Fibroblast of skin of back (primary cell): ENCODE measurements at places on chromosomes 4 and X.
A peak's percentile ranks its signal among the peaks of the same experiment; 100 is the strongest.

GRCh38 chr4:15805583-15806517 is 27.7 kb downstream of the CD38 start:
- peak; percentile 64 for DNase-seq

DNA sequence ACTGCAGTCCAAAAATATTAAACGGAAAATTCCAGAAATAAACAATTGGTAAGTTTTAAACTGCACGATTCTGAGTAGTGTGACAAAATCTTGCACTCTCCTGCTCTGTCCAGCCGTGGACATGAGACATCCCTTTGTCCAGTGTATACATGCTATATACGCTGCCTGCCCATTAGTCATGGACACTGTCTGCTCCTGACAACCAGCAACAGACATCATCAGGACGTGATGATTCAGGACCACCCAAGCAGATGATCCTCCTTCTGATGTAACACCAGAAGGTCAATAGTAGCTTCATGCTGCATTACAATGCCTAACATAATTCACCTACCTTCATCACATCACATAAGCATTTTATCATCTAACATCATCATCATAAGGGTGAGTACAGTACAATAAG is 36.3 kb downstream of the ATRX start:
- peak; percentile 58 for DNase-seq

- peak; percentile 89 for DNase-seq
Measured at GRCh38 chrX:110210417-110211139, 107.3 kb downstream of the AMMECR1 start.

GRCh38 chr4:37914539-37914938 is 23.7 kb downstream of the TBC1D1 start:
- no peak for DNase-seq

- DNase-seq, result no peak
Measured at GRCh38 chr4:136150046-136150445, 1382.2 kb downstream of the PCDH18 start.

DNA sequence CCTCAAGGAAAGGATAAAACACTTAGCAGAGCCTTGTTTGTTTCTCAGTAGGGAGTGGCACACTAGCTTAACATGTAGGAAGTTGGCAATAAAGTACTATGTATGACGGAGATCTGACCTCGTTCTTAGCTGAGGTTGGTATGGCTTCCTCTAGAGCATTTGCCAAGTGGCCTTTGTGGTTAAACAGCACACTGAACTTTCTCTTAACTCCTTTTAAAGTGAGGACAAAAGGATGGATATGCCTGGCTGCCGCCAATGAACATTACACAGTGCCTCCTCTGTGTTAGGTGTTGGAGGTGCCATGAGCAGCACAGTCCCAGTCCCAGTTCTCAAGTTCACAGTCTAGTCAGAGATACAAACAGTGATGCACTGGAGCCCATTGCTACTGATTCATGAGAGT is 54.4 kb downstream of the VGLL1 start:
- DNase-seq, result no peak

DNA sequence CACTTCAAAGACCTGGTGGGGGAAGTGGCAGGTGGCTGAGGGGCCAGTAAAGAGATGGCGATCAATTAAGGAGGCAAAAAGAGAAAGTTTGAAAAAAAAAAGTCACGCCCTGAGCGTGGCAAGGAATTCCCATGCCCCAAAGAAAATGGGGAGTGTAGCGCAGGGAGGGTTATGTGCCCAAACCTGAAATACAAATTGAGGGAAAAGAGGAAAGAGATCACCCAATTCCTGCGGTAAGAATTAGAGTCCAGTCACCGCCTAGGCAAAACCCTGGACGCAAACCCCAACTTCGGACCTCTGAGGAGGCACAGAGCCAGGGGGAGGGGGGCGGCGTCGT is 595 bp downstream of the ENOX2 start:
- no peak for DNase-seq

DNA sequence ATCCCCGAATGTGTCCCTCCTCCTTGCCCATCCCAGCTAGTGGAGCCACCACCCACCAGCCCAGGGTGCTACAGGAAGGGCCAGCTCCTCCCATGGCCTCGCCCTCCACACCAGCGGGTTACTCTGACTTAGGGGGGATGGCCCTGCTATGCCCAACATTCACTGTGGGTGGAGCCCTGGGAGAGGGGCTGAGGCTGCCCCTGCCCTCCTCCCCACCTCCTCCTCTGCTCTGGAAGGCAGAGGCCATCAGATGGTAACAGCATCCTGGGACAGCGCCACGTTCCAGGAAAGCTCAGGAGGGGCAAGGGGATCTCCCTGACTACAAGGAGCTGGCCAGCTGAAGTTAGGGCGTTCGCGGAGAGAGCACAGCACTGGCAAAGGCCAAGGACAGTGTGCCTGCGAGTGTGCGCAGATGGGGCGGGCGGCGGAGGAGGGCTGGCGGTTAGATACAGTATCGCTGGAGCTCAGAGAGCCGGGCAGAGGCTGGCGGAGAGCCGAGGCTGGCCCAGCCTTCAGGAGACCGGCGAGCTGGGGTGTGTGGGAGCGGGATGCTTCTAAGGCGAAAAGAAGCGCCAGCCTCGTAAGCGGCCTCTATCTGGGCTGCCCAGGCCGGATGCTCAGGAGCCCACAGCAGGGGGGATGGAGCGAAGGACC is 1.5 kb downstream of the JAKMIP1 start:
- no peak for DNase-seq

GRCh38 chrX:21374163-21374993 is at the start of gene CNKSR2:
Gene CNKSR2 (plus strand): TSS chrX:21374418. CDS start chrX:21374898, 480 bp downstream.
- peak; percentile 21 for DNase-seq

GRCh38 chr4:165779950-165780670 is 92.9 kb upstream of the TLL1 start:
- DNase-seq, result no peak

DNA sequence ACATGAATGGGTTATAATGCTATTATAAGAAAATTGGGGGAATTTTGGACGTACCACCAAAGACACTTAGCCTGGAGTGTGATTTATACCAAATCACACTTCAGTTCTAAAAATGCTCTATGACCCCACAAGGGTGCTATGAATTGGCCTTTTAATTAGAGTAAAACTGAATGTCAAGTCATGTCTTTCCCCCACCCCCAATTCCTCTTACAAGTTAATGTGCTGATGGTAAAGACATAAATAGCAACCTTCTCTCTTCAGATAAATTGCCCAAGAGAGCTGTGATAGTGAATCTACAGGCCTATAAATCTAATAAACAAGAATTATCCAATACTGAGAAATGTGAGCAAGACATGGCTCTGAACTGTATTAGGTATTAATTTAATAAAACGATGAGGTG is 78.8 kb downstream of the RNF150 start:
- DNase-seq, result no peak

- DNase-seq, result peak; percentile 46
Measured at GRCh38 chr4:40750461-40751258, 905 bp downstream of the NSUN7 start.

- DNase-seq, result peak; percentile 89
Measured at GRCh38 chrX:45445745-45446412, 245.2 kb upstream of the DIPK2B start.

DNA sequence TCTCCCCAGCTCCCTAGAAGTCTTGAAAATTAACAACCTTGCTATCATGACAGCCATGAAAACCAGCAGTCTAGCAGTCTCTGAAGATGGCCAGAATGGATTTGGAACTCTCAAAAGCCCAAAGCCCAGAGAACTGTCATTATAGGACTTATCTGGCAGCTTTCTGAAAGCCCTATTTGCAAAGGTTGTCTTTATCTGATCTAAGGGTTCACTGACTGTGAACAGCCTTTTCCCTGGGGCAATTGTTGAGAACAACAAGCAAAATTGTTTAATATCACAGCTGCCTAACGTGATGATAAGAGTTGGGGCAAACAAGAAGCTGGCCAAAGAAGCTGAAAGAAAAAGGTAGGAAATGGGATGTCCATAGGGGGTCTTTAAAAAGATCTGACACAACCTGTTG is 20.9 kb upstream of the KLHL8 start:
- no peak for DNase-seq

DNA sequence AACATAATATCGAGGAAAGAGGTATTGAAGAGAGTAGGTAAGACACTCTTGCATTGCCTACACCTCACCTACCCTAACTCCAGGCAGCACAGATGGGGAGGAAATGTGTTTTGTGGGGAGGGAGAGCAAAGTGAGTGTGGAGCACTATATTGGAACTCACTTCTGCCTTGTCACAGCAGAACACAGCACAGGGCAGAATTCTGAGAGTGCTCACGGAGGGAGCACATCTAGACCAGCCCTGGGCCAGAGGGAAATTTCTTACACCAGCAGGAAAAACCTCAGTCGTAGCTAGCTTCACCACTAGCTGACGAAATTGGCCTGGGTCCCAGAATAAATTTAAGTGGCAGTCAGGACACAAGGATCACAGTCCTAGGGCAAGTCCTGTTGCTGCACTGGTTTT is 517.3 kb downstream of the TMA16 start:
- no peak for DNase-seq

- peak; percentile 45 for DNase-seq
Measured at GRCh38 chrX:102155806-102156179, at the start of gene BEX5. Gene BEX5 (minus strand): TSS chrX:102155977. CDS start chrX:102154265, 1,712 bp downstream.

GRCh38 chrX:153587342-153587741 is 11.6 kb downstream of the CCNQ start:
- DNase-seq, result no peak

GRCh38 chr4:147846318-147847155 is 114.6 kb downstream of the ARHGAP10 start:
- DNase-seq, result no peak

GRCh38 chr4:175290401-175290800 is 372.2 kb downstream of the ADAM29 start:
- peak; percentile 73 for DNase-seq

GRCh38 chrX:22406201-22406737 is 133.6 kb downstream of the CBLL2 start:
- DNase-seq, result peak; percentile 56

DNA sequence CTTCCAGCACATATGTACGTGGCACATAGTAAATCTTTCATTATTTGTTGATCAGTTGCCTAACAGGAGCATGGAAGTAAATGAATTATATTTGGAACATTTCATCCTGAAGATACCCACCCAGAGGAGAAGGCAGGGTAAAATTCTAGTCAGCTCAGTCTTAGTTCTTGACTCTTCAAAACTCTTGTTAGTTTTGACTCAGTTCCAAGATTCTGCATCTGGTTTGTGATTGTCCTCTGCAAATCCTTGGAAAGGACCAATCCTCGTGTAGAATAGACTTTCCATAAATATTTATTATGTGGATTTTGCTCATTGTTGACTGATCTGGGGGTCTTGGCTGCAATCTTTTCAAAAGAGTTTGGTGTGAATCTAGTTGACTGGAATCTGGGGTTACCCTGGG is 257.5 kb upstream of the FAT1 start:
- DNase-seq, result peak; percentile 53

GRCh38 chr4:176631611-176632010 is 161.1 kb downstream of the VEGFC start:
- no peak for DNase-seq

DNA sequence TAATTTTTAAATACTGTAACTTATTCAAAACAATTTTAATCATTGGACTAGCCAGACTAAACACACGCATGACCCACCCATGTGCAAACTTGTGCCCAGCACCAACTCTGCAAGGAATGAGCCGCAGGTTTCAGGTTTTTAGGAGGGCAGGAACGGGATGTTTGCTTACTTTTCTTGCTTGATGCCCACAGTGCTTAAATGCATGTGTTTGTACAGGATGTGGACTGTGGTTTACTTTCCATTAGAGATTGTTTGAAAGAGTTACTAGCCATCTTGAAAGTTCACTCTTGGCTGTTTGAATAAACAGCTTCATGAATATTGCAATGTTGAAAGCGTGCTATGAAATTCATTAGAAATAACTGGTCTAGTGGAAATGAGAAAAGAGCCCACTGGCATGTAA is 83.3 kb downstream of the STK32B start:
- DNase-seq, result no peak

DNA sequence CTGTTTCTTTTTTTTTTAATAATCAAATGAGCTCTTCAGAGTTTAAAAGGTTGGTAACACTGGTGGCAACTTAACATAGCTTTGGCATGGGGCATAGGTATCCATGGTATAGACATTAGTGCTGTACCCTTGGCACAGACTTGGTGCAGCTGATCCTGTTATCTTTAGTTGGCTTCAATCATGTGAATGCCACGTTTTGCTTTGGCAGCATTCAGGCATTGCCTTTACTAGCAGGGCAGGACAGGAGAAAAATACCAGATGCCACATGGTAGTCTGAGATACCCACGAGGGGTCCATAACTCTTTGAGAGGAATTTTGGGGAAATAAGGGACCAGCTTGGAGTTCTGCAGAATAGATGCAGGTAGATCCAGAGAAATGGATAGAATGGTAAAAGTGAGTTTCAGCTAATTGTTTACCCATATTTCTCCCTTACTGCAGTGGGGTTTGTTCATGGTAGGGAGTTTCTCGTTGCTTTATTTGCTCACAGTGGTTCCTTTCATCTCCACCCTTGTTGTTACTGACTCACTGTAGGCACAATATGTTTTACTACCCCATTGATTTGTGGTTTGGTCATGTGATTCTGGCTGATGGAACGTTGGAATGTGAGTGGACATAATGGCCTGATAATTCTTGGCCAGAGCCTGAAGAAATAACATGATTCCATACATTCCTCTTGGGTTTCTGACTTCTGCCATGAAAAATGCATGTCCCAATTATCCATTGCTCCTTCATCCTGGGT is 342.7 kb downstream of the GLUD2 start:
- DNase-seq, result peak; percentile 58

DNA sequence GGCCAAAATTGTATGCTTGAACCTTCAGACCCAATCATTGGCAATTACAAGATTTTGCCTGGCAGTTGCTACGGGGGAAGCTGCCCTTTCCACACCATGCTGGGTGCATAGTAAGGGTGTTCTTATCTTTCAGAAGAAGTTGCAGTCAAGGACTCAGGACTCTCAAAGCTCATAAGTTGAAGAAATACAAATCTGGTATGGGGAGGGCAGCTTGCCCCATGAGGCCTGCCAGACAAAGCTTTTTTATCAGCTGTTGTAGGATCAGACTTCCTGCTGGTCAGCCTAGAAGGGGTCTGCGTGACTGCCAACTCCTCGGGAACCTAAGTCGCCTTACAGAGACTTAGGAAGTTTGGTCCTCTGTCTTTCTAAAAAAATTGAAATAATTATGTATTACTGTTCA is 174.9 kb upstream of the TECRL start:
- DNase-seq, result no peak

- DNase-seq, result no peak
Measured at GRCh38 chrX:53354669-53355068, 67.8 kb downstream of the SMC1A start.

- DNase-seq, result peak; percentile 98
Measured at GRCh38 chr4:123986268-123986798, 589.7 kb downstream of the SPRY1 start.

DNA sequence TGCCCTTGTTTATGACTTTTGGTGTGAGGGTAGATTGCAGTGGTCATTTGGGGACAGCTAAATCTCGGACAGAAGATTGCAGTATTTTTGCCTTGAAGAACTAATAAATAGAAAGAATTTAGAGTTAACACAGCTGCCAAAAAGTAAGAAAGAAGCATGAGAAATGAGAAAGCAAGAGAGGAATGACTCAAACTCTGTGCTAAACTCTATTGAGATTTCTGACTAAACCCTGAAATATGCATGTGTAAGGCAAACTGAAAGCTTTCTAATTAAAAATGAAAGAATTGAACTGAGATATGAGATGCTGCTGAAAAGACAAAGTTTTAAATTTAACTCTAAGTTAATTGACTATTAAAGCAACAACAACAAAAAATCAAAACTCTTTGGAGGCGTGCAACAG is 791.3 kb downstream of the RAB28 start:
- no peak for DNase-seq

GRCh38 chr4:55005910-55006309 is 119.5 kb downstream of the KDR start:
- DNase-seq, result no peak

- DNase-seq, result no peak
Measured at GRCh38 chr4:104616401-104616820, 121.7 kb upstream of the CXXC4 start.

- no peak for DNase-seq
Measured at GRCh38 chrX:10759141-10759799, 138.9 kb upstream of the MID1 start.
